ENCODE measurements at places on chromosomes 16 and 17.

DNA sequence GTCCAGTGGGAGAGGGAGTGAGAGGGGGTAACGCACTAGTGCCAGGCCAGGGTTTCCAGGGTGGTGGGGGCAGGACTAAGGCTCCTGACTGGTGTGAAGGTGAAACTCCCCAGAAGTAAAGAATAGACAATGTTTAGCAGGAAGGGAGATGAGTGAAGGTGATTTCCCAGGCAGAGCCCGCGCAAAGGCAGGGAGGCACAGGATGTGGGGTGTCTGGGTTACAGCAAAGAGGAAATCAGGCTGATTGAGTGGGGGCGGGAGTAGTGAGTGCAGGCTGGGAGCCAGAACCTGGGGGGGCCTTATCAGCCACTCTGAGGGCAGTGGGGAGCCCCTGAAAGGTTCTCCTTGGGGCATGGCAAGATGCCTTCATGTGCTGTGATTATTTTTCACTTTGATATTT, 167.5 kb downstream of the UTP18 start:
- no peak for DNase-seq

- no peak for DNase-seq
These were observed 12.8 kb downstream of the RAB11FIP4 start for GRCh38 chr17:31404028-31404949.

GRCh38 chr17:59038734-59039133, 67.9 kb downstream of the TRIM37 start:
- DNase-seq: no peak

- no peak for DNase-seq
These were observed 109.5 kb upstream of the ZNF267 start for GRCh38 chr16:31764103-31764502.

GRCh38 chr17:66620528-66620927, 214.4 kb upstream of the CACNG5 start:
- DNase-seq: no peak

DNA sequence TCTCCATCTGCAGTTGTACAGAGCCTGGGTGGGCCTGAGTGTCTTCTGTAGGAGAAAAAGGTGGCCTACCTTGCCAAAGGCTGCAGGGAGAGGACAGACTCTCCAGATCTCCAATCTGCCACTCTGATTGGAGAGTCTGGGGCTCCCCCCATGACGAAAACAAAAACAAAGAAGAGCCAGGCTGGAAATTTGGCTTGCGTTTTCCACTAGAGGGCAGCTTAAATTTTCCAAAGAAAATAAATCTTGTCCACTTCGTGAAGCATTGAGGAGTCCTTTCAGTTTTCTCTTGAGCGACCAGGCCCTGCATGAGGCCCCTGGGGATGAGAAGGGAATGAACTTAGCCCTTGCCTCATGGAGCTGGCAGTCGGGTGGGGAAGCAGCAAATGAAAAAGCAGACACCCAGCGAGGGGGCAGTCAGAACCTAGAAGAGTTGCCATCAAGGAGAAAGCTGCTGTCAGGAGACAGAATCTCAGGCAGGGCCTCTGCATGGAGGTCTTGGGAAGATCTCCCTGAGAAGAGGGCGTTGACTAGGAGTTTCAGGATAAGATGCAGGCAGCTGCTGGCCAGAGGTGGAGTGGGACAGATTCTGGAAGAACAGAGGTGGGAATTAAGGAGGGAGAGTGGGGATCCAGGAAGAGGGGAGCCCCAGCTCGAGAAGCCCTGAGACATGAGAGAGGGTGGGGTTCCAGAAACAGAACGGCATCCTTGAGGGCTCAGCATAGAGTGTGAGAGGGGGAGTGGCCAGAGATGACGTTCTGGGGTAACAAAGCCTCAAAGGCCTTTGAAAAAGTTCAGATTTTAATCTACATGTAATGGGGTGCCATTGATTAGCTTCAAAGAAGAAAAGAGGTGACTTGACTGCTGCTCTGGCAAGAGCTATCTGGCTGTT, 8.4 kb upstream of the SHCBP1 start:
- no peak for DNase-seq

DNA sequence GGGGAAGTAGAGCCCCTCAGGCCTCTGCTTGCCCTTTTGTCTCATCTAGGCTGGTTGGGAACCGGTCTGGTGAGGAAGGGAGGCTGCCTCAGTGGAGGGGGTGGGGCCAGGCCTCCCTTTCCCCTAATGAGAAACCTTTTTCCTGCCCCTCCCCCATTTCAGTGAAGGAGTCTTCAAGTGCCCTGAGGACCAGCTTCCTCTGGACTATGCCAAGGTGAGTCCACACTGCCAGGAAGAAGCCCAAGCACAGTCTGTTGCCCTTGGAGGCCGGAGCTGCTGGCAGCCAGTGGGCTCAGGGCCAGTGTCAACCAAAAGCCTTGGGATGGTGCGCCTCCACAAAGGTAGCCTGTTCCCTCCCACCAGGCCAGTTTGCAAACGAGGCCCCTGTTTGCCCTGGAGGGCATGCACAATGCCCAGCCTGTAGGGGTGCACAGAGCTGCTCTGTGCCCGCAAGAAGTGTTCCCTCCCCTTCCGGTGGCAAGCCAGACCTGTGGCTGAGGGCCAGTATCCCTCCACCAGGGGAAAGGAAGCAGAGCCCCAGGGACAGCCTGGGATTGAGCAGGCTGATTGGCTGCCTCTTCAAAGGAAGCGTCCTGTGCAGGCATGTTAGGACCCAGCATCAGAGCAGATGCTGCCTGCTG, 3.4 kb downstream of the TRAF4 start:
- no peak for DNase-seq

GRCh38 chr17:1546292-1546922, 16.2 kb downstream of the PITPNA start:
- no peak for DNase-seq

- DNase-seq: no peak
These were observed 44.2 kb downstream of the RPTOR start for GRCh38 chr17:80588702-80589383.

- no peak for DNase-seq
These were observed 8.3 kb downstream of the CBFA2T3 start for GRCh38 chr16:88968589-88969280.

All from erythroblast (primary cell).